ENCODE measurements at places on chromosomes 5 and 9.

DNA sequence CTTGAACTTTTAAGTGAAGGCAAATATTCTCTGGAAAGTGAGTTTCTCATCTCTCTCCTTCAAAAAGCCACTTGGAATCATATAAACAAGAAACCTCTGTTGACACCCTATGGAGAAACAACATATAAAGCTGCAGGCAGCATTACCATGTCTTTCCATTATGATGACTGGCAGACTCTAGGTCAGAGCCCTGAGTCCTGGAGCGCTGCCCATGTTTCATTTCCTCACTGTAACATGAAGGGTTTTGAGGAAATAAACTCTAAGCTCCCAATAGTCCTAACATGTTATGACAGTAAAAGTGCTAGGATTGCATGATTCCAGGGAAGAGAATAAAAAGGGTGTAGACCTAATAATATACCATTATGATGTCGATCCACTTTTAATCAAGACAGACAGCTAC is 220.6 kb downstream of the CTNND2 start:
- no peak for DNase-seq

DNA sequence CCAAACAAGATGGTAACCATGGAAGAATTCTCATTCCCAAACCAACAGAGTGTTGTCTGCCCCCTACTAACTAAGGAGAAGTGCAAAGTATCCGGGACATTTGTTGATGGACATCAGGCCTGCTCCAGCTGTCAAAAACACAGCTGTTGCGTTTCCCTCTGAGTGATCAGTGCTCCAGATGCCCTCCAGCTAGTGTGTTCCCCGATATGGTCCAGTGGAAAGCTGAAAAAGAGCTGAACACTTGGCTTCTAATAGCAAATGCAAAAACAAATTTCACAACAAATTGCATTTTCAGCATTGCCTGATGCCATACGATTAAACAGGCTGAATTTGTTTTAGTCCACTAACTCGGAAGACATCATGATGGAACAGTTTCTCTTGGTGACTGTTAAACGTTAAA is 1398.7 kb downstream of the PTPRD start:
- no peak for DNase-seq

DNA sequence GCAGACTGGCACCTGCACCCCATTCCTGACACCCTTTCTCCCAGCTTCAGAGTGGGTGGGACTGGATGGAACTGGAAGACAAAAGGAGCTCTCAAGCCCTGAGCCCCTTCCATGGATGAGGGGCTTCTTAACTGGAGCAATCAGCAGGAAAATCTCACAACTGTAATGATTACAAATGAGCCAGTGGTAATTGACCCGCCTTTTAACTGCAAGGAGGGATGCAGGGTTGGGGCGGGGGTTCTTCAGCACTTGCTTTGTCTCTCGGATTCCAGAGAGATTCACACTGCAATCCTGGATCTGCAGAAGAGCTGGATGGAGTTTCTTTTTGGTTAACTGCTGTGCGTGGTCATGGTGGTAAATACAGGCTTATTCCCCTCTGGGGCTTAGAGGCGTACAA is 160.1 kb upstream of the SHB start:
- no peak for DNase-seq

GRCh38 chr5:132388244-132389050 is 18.9 kb downstream of the SLC22A5 start:
- DNase-seq, result peak; percentile 90

GRCh38 chr9:105360344-105360743 is 87.5 kb upstream of the FSD1L start:
- DNase-seq, result no peak

GRCh38 chr9:77427256-77427927 is 220.7 kb downstream of the GNA14 start:
- DNase-seq, result no peak

DNA sequence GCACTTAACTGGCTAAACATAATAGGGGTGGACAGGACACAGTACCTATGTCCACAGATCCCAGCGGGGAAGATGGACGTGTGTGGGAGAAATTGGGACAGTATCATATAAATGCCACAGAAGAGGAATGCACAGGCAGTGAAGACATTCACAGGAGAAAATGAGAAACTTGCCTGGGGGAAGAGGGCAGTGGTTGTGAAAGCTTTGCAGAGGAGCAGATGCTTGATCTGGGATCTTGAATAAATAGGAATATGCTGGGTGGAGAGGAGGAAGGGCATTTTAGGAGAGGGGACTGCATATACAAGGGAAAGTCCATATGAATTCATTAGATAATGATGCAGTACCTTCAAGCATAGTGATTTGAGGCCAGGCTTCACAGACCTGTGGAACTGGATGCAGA is 13.6 kb downstream of the TMEM268 start:
- DNase-seq, result no peak
